ENCODE measurements at places on chromosomes 12 and 14.
A peak's percentile ranks its signal among the peaks of the same experiment; 100 is the strongest.

- peak; percentile 63 for DNase-seq
Observed at GRCh38 chr14:69612014-69612782, 802 bp downstream of the SUSD6 start.

DNA sequence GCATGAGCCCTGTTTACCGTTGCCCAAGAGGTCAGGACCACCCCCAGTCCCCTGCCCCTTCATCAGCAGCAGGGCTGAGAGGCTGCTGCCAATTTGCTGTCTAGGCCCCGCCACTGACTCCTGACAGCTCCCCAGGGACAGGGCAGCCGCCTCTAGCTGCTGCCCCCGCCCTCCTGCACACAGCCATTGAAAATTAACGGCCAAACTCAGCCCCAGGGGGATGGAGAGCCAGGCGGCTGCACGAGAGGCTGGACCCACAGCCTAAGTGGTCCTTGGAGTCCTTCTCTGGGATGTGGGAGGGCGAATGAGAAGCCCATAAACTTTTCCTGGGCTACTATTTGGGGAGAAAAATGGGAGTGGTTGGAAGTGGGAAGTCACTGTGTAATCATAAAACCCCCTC is 4.6 kb downstream of the FOXN4 start:
- no peak for DNase-seq

GRCh38 chr14:42921901-42922300 is 1315.2 kb downstream of the LRFN5 start:
- no peak for DNase-seq

DNA sequence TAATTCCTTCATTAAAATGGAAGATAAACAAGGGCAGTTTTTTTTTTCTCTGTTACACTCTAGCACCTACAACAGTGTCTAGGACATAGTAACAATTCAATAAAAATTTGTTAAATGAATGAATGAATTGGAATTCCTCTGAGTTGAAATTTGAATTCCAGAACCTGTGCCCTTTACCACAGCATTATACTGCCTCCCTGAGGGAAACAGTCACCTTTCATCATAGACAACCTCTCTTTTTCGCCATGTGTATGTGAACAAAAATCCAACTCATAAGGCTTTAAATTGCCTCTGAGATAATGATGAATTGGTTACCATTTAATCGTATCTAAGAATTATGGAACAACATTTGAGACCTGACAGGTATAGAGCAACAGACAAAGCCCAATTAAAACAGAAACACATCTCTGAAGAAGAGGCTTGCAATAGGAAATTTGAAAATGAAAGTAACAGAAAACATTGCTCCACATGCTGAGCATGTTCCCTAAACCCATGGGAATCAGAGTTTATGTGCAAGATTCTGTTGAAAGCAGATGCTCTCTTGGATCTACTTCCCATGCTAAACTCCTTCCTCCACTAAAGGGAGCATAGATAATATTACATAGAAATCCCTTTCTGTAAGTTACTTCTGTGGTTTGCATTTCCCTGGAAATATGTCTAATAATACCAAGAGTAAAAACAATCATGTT is 657.8 kb downstream of the GALC start:
- DNase-seq = no peak

GRCh38 chr12:21828136-21828775 is 53.8 kb upstream of the KCNJ8 start:
- DNase-seq = no peak

DNA sequence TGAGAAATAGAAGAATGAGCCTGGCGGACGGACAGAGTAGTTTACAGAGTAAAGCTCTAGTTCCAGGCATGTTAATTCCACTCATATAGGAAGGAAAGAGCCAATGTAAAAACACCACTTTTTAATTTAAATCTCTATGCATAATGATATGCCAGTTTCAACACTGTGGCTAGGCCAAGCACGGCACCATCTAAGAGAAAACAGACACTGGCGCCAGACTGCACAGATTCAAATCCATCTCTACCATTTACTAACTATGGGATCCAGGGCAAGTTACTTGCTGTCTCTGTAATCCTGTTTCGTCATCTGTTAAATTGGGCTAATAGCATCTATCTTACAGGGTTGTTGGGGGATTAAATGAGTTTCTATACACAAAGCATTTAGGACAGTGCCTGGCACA is 27.5 kb downstream of the RMST start:
- no peak for DNase-seq

DNA sequence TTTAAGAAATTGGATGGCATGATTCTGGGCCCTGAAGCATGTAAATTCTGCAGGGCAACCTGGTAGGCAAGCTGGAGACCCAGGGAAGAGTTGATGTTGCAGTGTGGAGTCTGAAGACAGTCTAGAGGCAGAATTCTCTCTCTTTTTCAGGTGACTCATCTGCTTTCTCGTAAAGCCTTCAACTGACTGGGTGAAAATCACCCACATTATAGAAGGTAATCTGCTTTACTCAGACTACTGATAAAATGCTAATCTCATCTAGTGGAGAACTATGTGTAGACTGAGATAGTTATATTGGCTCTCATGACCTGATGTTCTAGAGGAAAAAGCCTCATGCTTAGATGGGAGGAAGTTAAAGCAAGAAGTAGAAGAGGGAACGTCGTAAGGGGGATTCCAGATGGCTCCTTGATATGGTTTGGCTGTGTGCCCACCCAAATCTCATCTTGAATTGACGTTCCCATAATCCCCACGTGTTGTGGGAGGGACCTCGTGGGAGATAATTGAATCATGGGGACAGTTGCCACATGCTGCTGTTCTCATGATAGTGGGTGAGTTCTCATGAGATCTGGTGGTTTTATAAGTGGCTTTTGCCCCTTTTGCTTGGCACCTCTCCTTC is 723.8 kb downstream of the BCL11B start:
- no peak for DNase-seq

DNA sequence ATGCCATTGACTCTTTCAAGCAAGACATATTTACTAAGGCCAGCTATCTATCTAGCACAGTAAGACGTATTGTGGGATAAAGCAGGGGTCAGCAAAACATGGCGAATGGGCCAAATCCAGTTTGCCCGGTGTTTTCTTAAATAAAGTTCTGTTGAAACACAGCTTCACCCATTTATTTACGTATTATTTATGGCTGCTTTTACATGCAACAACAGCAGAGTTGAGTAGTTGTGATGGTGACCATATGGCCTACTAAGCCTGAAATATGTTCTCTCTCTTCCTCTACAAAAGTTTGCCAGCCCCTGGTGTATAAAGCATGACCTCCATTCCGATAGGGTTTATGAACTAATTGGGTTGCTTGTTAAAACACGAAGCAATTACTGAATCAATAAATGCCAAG is 322.1 kb downstream of the CCDC91 start:
- no peak for DNase-seq

DNA sequence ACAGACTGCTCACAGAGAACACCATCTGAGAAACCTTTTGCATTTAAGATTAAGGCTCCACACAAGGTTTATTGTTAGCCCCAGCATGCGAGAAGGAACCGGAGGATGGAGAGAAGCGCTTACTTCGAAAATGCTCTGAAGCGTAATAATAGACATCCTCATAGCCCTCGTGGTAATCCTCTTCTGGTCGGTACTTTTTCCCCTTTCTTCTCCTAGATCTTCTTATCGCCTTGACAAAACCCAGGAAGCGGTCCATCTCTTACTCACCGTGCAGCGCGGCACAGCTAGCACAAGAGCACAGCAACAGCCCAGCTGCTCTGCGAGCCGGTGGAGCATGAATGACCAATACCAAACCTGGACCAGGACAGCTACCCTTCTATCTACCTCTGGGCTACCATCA is 125.1 kb upstream of the GRIP1 start:
- no peak for DNase-seq

GRCh38 chr14:87457720-87458119 is 535.3 kb downstream of the GALC start:
- no peak for DNase-seq

DNA sequence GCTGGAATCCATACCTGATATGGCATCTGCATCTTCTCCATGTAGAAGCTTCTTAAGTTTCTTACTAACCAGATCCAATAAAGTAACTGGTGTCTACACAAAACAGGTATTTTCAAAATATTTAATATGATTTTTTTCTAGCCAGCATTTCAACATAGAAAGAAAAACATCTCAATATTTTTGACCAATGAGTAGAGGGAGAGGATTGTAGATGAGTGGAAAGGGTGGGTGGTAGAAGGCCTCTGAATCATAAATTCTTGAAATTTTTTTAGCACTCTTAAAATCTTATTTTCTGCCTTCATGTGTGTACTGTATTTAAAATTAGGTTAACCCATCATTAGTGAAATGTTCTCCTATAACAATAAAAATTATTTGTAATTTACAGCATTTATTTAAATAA is 18.0 kb downstream of the DEPDC4 start:
- no peak for DNase-seq

- DNase-seq = no peak
Observed at GRCh38 chr12:17134315-17134714, 528.4 kb upstream of the LMO3 start.

GRCh38 chr12:31207799-31208465 is 118.0 kb downstream of the SINHCAF start:
- DNase-seq = no peak

- no peak for DNase-seq
Observed at GRCh38 chr14:55274146-55274545, 2.9 kb downstream of the FBXO34 start.

GRCh38 chr12:90455756-90456155 is 499.2 kb downstream of the CCER1 start:
- DNase-seq = no peak

DNA sequence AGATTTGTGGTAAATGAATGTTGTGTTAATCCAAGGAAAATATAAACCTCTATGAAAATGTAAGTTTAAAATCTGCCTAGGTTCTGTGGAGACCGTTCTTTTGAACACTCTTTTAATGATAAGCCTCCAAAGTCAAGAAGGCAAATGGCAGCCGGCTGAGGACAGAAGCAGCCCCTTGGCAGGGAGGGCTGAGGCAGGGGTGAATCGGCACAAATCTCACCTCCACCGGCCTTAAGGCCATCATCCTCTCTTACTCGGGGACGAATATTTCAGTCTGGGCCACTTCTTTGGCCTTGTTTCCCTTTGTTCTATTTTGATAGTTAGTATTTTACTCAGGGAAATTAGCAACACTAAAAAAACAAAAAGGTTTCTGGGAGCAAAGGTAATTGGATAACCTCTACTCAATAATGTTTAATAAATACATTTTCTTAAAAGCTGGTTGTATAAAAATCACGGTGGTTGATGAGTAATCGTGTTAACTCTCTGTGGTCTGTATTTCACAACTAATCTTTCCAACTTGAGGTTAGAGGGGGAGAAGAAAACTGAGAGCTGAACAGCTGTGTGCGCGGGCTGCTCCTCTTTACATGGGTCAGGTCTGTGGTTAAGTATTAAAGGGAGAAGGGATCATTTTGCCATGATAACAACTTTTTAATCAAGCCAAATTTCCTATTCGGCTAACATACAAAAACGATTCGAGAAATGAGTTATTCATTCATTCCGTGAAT is 18.6 kb downstream of the LGMN start:
- DNase-seq = no peak

DNA sequence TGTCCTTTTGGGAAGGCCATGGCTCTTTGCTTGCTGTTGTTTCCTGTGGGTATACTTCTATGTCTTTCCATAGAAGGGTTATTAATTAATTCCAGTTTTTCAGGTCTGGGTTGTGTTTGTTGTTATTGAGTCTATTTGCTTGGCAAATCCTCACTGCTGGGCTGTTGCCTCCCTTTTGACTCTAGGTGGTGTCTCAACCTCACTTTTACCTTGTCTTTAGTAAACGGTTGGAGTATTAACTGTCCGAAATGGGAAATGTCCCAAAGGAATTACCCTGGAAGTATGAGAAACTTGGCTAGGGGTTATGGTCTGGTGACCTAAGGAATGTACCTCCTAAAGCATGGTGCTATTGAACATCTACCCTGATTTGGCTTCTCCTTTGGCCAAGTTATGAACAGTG is 16.7 kb downstream of the PRH1 start:
- DNase-seq = no peak

GRCh38 chr12:83665634-83666218 is 979.0 kb downstream of the TMTC2 start:
- DNase-seq = no peak

- DNase-seq = no peak
Observed at GRCh38 chr12:65963862-65964240, 139.6 kb downstream of the HMGA2 start.

GRCh38 chr14:23186913-23187654 is 3.6 kb upstream of the SLC7A8 start:
- peak; percentile 60 for DNase-seq

- no peak for DNase-seq
Observed at GRCh38 chr12:24739106-24739779, 209.7 kb downstream of the BCAT1 start.

GRCh38 chr14:21014761-21015190 is 10.1 kb downstream of the NDRG2 start:
- DNase-seq = peak; percentile 82

DNA sequence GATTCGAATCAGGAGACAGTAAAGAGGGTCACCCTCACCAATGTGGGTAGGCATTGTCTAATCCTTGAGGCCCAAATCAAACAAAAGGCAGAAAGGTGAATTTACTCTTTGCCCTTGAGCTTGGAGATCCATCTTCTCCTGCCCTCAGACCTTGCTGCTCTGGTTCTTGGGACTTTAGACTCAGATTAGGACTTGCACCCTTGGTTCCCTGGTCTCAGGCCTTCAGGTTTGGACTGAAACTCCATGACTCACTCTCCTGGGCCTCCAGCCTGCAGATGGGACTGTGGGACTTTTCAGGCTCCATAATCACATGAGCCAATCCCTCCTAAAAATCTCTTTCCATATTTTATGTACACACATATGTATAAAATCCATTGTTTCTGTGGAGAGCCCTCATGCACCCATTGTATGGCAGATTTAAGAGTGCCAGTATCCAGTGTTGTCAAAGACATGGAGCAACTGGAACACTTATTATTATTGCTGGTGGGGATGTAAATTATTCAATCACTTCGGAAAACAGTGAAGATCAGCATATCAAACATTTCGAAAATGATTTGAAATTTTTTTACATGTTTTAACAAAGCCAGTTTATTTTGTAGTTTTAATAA is 48.7 kb downstream of the EID3 start:
- DNase-seq = no peak

DNA sequence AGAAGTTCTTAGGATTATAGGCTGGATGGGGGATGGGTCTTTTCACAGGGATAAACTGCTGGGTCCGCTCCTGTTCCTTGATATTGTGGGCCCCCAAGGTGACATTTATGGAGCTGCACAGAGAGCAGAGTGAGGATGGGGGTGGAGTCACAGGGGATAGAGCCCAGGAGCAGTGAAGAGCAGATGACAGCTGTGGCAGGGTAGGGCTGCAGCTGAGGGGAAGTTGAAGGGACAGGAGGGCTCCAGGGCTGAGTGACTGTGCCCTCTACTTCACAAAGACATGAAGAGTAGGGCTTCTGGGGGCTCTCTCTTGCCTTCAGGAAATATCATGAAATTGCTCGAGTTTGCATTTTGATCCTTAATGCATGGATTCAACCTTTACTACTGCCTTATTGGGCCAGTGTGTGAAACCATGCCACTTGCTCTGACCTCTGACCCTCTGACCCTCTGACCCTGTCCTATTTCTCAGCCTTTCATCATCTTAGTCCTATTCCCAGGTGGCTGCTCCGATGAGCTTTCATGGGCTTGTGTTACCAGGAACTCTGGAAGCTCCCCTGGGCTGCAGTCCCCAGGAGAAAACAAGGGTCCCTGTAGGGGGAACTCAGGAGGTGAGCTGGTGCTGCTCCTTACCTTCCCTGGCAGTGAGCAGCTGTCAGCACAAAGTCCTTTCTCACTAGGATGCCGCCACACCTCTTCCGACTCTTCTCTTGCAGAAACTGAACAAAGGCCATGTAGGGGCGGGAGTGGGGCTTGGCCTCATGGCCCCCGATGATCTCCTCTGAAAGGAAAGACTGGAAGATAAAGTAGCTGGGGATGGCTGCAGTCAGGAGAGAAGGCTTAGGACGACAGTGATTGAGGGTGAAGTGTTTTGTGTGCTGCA is 1.6 kb downstream of the GZMH start:
- DNase-seq = peak; percentile 87

- no peak for DNase-seq
Observed at GRCh38 chr12:53191885-53192530, 11.3 kb upstream of the CSAD start.

Measured in large intestine (tissue), 12 donors.